GF-D8 (cell line): ENCODE measurements at places on chromosomes 4 and X.

DNA sequence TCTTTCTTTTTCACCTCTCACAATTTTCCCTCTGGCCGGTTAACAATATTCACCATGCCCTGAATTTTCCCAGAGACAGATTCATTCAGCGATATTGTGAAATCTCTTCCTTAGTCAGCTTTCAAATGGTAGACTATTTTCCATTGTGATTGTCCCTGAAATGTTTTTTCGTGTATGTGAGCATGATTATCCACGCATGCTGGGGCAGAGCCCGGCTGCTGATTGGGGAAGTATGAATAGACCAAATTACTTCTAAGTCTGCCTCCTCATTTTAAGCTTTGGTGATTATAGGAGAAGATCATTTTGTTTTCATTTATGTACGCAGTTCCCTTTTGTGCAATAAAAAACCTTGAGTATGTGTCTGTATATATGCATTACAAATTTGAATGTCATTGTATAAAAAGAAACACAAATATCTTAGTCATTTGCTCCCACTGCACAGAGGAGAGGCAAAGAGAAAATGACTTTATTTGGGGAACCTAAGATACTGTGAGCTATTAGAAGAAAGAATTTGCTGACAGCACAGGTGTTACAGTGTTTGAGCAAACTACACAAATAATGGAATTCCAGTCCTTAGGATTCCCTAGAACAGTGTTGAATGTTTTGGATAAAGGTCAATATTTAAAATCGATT lies 11.3 kb downstream of the DTHD1 start:
- DNase-seq, result no peak

DNA sequence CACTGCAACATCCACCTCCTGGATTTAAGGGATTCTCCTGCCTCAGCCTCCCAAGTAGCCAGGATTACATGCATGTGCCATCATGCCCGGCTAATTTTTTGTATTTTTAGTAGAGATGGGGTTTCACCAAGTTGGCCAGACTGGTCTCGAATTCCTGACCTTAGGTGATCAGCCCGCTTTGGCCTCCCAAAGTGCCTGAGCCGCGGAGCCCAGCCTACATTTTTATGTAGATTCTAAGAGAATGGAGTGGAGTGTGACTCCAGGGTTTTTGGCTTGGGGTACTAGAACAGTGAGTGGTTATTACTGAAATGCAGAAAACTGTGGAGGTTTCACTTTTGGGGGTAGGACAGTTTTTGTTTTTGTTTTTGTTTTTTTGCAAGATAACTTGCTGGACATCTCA lies 806.0 kb downstream of the ADGRL3 start:
- DNase-seq, result no peak

DNA sequence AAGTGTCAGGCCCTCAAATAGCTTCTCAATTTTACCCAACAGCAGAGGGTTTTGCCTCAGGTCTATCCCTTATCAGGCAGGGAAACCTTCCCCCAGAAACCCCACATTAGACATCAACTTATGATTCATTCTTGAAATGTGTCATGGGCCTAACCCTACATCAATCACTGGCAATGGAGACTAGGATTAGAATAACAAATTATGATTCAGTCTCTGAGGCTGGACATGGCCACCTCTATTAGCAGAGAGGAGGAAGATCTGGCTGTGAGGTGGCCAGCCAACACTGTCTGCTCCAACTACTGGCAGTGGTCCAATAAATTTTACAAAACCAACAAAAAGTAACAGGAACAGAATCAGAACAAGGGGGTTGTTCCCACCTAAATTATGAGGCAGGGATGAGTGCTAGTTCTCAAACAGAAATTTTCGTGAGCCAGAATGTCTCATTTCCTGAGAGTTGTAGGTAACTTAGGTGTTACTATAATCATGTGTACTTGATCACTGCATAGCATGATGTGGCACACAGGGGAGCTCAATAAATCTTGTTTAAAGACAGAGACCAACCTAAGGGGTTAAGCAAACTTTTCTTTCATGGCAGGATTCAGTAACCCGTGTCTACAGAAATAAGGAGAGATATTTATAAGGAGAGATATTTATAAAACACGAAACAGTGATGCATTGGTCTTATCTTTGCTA lies 126.8 kb downstream of the NFKB1 start:
- DNase-seq, result no peak

- no peak for DNase-seq
Observed at GRCh38 chr4:109574931-109575804, 15.1 kb downstream of the MCUB start.

- DNase-seq, result no peak
Observed at GRCh38 chr4:90580326-90580725, 453.1 kb downstream of the CCSER1 start.

DNA sequence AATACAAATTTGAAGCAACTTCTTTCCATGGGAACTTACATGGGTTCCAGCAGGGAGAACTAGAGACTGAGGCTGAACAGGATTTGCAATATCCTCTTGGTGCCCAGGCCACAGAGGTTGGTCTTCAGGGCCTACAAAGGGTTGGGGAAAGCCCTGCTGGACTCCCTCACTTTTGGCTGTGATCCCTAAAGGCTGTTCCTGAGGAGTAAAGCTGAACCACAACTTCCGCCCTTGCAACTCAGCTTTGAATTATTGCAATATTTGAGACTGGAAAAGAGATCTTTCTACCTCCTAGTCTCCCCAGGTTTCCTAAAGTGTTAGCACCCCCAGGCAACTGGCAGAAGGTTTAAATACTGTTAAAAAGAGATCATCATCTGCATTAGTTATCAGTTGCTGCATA lies 26.9 kb downstream of the DCHS2 start:
- DNase-seq, result no peak

DNA sequence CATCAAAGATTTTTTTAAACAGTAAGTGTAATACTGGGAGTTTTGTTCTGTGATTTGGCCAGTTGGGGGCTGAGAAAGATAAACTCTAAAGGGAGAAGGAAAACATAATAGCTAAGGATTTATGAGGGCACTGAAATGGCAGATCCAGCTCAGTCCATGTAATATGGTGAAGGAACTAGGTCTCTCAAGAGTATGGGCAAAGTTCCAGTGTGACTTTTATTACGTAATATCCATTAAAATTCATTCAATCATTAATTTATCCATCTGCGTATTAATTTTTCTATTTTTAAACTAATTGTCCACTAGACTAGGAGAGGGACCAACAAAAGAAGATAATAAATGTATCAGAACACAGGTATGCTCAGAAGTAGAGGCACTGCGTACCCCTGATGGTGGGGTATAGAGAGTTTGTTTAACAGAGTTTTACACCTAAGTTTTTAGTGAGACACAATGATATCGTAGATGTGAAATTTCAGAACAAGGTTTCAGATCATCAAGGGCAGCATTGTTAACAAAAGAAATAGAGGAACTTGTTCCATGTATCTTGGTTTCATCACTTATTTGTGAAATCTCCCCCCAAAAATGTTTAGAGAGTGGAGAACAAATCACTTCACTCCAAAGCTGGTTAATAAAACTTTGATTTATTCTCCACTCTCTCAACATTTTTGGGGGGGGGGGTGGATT lies 351.1 kb downstream of the GRXCR1 start:
- no peak for DNase-seq

DNA sequence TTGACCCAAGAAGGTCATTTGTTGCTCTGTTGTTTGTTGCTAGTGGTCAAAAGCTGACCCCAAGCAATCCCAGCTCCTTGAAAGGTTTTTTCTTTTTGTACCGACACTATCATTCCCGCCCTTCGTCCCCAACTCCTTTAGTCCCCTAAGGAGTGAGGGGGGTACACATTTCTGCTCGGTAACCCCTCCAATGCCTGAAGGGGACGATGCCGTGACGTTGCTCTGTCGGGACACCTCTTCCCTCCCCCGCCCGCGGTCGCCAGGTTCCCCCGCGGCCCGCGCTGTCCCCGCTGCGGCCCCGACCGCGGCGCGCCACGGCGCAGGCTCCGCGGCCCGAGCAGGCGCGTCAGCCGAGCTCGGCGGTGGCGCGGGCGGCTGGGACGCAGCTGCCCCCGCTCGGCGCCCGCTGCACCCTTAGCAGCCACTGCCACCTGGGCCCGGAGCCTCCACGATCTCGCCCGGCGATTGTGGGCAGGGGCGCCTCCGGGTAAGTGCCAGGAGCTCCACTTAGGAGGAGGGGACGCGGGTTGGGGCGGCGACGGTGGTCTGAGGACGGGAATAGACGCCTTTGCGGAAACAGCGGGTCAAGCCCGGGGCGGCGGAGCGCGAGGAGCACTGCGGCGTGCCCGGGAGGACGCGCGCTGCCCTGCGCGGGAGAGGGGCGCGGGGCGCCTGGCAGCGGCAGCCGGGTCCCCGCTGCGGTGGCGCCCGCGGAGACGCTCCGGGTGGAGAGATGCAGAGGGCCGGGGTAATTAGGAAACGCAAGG lies at the start of gene GLRB:
TSS of gene GLRB (plus strand) at position 340 of the 767 bp plus-strand sequence. CDS start 1,875 bp downstream, outside the sequence.
- no peak for DNase-seq

DNA sequence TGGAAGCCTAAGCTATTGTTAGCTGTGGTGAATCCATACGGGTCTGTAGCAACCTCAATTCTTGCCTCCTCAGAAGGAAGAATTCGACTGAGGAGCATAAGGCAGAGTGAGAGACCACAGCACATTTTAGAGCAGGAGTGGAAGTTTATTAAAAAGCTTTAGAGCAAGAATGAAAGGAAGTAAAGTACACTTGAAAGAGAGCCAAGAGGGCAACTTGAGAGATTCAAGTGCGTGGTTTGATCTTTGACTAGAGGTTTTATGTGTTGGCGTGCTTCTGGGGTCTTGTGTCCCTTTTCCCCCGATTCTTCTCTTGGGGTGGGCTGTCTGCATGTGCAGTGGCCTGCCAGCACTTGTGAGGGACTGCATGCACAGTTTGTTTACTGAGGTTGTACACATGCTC lies 880.6 kb upstream of the INTU start:
- no peak for DNase-seq

DNA sequence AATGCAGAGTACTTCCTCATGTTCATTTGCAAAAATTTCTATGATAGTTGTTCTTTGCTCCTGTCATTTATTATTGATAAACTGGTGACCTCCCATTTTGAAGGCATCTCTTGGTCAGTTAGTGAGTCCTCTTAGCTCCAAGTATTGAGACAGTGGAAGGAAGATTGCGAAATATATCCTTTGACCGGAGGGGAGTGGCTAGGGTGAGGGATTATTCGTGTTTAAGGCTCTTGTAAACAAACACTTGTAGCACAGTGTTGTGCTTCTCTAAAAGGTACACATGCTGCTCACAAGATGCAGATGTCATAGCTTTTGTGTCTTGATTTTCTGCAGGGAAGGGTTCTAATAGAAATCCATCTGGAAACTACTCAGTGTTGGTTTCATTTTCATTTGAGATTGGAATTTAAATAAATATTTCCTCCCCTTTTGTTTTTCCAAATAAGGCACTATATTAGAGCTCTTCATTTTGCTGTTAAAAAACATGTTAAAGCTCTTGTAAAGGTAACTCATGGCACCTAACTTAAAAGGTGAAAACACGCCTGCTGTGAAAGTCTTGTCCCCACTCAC lies 21.8 kb downstream of the TXLNG start:
- DNase-seq, result no peak

- no peak for DNase-seq
Observed at GRCh38 chr4:81454948-81455347, 16.8 kb downstream of the RASGEF1B start.

DNA sequence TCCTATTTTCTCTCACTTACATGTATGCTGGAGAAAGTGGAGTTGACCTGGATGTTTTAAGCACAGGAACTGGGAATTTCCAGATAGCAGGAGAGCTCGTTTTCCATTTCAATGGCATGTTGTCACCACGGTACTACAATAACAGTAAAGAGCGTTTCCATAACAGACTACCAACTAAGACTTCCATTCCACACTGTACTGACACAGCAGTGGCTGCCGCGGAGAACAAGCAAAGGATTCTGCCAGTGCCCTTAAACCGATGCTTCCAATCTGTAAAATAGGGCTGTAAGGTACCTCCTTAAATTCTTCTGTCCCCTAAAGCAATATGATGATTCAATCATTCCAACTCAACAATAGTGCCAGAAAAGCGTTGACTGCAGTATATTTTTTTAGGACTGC lies 143.9 kb downstream of the KLHL13 start:
- DNase-seq, result no peak

DNA sequence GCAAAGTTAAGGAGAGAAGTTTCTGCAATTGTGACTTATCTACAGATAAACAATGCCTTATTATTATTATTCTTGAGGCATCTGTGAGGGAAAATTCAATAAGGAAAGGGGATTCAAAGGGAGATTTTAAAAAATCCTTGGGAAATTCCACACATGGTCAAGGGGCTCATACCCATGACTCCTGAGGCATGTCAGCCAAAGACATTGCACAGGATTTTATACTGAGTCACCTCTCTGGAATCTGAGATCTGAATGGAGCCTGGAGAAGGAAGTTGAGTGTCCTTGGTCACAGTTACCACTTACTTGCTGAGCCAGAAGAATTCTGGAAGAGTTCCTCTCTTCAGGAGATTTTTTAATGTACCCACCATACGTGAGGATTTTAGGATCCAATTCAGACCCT lies 14.4 kb upstream of the CXCL8 start:
- DNase-seq, result no peak

GRCh38 chrX:9466124-9466495 lies 1.3 kb downstream of the TBL1X start:
- DNase-seq, result no peak

- no peak for DNase-seq
Observed at GRCh38 chr4:75679876-75680575, 6.8 kb upstream of the G3BP2 start.

DNA sequence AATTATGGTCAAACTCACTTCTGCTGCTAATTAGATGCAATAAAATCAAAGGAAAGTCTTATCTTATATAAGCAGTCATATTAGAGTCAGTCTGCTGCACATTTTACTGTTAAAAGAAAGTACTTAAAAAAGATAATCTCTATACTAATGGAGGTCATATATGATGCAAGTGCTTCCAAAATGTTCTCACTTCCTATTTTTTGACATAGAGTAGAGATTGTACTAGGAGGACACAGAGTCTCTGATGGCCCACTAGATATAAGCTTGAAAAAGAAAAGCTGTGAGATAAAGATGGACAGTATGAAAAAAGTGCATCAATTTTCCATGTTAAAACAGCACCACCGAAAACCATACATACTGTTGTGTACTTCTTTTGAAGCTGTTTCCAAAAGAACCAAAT lies 196.9 kb downstream of the KLHL13 start:
- DNase-seq, result no peak

- DNase-seq, result peak; percentile 7
Observed at GRCh38 chrX:37349221-37350033, at the start of gene PRRG1. Gene PRRG1, plus strand, starts transcription at chrX:37349364. Its CDS starts 56,886 bp downstream, at chrX:37406250.

- no peak for DNase-seq
Observed at GRCh38 chr4:76585897-76586360, 150.9 kb downstream of the SHROOM3 start.

GRCh38 chr4:55949482-55949802 lies 697 bp downstream of the CEP135 start:
- DNase-seq, result no peak

DNA sequence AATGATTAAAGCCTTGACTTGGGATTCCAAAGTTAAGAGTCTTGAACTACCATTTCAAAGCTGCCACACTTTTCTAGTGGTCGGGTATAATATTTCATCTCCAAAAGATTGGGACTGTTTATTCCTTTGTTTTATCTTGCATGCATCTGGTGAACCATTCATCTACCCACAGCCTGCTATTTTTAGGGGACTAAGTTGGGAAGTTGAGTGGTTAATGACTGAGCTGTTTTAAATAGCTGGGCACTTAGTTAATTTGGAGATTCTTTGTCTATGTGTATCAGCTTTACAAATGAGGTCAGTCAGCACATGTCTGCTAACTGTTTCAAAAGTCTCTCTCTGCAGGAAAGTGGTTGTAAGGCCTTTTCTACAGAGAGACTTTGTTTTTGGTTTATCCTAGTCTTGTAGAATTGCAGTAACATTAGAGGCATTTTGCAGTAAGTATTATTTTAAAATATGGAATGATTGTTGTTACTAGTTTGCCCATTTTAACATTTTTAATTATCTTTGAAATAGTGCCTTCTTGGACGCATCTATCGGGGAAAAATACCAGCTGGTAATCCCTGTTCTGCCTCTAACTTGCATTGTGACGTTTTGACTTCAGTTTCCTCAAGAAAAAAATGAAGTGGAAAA lies 8.2 kb downstream of the BMP2K start:
- no peak for DNase-seq
